Amygdala (tissue), 56 donors: ENCODE measurements at places on chromosomes 3 and 15.

GRCh38 chr3:62101488-62101887 lies 271.9 kb downstream of the FEZF2 start:
- DNase-seq = no peak

DNA sequence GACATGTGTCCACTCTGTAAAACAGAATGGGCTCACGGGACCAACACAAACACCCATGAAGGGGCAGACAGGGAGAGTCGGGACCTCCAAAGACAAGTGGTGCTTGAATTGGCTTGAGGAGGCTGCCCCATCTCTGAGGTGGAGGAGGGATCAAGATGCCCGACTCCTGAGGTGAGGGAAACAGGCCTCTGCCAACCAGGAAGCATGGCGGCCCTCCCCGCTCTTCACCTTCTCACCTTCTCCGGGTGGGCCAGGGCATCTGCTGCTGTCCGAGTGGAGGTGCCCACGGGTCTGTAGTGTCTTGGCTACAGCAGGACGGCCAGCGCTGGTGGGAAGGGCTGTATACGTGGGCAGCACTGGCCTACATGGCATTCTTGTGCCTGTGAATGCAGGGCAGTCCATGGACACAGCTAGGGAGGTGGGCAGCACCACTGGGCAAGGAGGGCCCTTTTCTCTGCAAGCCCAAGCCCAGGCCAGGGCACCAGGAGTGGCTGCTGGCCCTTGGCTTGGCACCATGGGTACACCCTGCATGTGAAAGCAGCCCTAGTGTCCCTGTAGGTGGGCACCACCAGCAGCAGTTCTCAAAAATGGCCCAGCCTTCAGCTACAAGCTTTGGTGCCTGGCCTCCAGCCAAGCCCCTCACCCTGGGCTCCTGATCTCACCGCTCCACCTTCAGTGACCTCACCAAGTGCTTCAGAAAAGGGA lies 79.4 kb downstream of the SNRK start:
- DNase-seq = no peak

DNA sequence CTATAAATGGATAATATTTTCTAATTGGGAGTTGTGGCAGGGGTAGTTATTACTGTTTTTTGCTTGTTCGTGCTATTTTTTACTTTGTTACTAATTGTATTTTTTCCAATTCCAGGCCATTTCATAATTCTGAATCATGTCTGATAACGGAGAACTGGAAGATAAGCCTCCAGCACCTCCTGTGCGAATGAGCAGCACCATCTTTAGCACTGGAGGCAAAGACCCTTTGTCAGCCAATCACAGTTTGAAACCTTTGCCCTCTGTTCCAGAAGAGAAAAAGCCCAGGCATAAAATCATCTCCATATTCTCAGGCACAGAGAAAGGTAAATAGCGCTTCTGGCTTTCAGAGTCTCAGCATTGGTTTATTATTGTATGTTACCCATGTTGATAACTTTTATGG lies 42.9 kb downstream of the PAK2 start:
- DNase-seq = no peak

GRCh38 chr15:69724333-69724732 lies 271.7 kb downstream of the RPLP1 start:
- no peak for DNase-seq

DNA sequence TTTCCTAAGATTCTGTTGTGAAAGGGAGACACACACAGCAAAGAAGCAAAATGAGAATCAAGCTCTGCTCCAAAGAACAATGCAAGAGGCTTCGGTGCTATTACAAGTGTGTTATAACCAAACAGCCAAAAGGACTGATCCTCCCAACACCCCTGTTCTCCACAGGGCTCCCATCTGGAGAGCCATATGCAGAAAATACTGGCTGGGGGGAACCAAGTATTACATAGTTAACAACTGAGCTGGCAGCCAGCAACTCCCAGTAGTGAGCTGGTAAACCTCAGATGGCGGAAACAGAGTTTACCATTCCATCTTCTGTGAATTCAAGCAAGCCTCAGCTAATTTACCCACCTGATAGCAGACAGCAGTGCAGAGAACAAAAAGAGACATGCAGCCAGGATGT lies 156.4 kb downstream of the NTRK3 start:
- DNase-seq = no peak

DNA sequence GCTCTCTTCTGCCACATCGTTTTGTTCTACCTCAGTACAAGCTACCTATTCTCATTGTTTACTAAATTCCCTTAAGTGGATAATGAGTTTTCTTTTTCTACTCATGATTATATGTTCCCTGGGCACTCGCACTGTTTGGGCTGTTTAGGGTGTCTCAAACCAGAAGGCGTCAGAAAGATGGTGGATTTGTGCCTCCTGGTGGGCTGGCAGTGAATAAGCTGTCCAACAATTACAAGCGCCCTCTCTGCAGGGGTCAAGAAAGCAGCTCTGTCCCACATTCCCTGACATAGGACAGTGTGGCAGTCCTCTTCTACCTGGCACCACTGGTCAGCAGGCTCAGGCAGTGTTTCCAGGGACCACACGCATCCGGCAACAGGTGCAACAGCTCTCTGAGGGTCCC lies 173.4 kb upstream of the PPP2R3A start:
- no peak for DNase-seq

- DNase-seq = no peak
These were observed 20.4 kb downstream of the TMEM43 start for GRCh38 chr3:14145236-14145635.

DNA sequence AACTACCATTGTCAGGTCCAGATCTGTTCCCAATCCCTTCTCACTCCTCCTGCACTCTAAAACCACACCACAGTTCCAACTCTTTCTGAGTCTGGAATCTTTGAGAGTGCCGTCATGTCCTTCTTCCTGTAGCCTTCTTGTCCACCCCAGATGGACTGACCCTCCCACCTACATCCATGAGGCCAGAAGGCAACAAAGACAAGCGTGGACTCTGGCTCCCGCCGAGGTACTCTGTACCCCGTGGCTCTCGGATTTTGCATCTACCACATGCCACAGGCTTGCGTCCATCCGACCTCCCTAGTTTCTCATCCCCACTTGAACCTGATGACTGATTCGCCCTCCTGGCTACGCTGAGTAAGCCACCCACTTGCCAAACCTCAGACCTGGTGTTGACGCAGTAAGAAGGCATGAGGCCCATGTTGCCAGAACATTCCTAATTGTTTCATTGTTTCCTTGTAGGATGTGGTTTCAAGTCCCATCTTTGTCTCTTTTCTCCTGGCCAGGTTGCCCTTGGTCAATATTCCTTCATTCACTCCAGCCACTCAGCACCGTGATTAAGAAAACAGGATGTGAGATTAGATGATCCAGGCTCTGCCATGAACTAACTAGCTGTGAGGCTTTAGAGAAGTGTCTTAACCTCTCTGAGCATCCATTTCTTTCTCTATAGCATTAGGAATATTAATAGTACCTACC lies 1.1 kb upstream of the ZBTB38 start:
- no peak for DNase-seq
